ENCODE measurements at places on chromosomes 7 and 10.

DNA sequence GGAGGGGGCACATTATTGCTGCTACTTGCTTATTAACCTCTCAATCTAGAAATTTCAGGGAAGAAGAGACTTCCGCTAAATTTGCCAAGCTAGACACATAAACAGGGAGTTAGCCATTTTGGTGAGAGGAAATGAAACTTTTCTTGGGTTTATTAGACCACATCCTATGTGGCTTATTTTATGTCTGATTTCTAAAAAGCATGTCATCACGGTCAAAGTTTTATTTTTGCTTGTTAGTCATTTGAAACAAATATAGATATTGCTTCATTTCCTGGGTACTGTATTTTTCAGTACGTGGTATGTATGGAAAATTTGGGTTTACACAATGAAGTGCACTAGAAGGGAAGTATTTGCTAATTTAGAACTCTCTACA lies 144.1 kb downstream of the TCF7L2 start:
- DNase-seq: peak; percentile 32

GRCh38 chr7:81110673-81111072 lies 191.8 kb upstream of the SEMA3C start:
- no peak for DNase-seq

GRCh38 chr10:28640551-28640950 lies 36.8 kb upstream of the BAMBI start:
- DNase-seq: no peak

DNA sequence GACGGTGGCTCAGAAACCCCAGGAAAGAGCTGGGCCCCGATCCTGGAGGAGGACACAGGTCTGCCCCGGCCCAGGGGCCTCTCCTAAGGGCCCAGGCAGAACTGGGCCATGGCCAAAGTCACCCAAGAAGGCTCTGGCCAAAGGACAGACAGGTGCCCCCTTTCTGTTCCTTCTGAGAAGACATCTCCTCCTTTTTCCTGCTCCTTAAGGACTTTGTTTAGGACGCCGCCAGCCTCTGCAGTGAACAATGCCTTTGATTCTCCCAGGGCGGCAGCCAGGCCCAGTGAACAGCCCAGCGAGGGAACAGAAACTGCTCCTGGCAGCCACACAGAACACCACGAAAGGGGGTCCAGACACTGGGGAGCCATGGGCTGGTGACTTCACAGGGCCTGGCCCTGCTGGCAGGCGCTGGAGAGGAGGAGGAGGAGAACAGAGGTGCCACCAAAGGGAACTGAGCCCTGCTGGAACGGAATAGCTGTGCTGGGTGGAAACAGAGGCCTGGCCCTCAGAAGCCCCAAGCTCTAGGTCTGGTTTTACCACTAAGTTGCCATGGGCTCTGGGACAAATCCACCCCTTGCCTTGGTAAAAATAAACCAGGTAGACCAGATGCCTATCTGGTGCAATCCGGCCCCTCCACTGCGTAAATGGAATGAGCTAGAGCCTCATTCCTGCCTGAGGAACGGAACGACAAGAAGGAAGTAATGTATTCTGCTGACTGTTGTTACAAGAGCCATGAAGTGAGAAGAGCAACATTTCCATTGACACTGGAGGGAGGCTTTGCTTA lies 163.3 kb upstream of the RHEB start:
- DNase-seq: no peak

DNA sequence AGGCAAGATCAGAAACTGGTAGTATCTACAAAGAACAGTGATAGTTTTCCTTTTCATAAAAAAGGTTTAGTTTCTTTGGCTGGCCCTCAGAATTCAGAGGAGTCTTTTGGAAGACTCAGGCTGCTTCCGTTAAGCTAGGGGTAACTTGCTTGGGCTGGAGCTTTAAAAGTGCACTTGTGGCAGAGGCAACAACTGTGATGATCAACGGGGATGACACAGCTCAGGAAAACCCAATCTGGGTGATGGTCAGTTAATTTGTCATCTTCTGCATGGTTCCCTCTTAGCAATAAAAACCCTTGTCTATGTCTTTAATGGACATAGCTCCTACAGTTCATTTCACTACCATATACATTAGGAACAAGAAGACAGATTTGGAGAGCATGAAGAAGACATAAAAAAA lies 46.7 kb downstream of the SGMS1 start:
- DNase-seq: no peak

- no peak for DNase-seq
Measured at GRCh38 chr7:102075553-102076135, 211.0 kb upstream of the SH2B2 start.

GRCh38 chr7:74505471-74506324 lies 52.0 kb downstream of the GTF2IRD1 start:
- DNase-seq: no peak

DNA sequence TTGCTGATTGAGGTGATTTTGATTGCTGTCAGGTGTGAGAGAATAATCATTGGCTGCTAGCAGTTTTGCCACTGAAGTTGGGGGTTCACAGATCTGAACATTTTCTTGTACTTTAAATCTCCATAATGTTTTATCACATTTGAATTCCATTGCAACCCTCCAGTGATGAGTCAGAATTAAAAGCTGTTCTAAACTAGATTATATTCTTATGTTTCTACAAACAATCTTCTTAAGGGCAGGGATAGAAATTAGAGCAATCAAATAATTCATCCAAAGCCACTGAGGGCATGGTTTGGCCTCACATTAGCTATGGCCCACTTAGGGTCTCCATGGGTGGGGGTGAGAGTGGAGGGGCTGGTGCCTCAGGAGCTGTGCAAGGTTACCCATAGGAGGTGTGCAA lies 53.0 kb upstream of the RPA3 start:
- DNase-seq: no peak

DNA sequence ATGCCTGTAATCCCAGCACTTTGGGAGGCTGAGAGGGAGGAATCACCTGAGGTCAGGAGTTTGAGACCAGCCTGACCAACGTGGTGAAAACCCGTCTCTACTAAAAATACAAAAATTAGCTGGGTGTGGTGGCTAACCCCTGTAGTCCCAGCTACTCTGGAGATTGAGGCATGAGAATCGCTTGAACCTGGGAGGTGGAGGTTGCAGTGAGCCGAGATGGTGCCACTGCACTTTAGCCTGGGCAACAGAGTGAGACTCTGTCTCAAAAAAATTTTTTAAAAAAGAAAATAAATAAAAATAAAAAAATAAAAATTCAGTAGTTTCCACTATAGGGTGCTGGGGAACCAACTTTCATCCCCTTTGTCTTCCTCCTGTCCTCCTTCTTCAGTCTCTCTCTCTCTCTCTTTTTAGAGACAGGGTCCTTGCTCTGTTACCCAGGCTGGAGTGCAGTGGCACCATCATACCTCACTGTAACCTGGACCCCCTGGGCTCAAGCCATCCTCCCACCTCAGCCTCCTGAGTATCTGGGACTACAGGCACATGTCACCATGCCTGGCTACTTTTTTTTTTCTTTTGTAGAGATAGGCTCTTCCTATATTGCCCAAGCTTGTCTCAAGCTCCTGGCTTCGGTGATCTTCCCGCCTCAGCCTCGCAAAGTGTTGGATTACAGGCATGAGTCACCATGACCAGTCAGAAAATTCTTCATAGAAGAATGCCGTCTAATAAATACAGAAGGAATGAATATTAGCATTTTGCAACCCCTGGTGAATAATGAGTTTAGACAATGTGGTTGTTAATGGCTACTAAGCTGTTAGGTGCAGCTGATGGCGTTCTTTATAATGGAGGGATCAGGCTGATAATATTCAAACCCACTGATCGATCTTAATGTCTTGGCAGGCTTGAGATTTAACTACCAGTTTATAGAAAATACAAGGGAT lies 20.6 kb downstream of the RBM20 start:
- DNase-seq: no peak

DNA sequence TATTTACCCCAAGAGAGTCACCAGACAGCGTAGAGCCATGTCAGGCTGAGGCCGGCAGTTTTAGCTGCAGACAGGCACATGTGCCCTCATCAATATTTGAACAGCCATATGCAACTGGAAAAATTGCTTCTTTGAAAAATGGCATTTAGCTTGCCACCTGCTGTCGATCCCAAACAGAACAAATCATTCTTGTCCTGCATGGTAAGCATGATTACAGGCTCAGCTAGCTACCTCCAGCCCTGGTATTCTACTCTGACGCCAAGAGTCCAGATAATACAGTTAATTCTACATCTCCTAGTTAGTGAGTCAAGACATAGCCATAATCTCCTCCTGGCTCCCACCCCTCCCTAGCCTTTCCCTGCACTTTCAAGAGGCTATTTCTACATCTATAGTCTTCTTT lies 7.7 kb downstream of the CREB3L2 start:
- no peak for DNase-seq

GRCh38 chr10:50861370-50861769 lies 24.1 kb downstream of the A1CF start:
- no peak for DNase-seq

DNA sequence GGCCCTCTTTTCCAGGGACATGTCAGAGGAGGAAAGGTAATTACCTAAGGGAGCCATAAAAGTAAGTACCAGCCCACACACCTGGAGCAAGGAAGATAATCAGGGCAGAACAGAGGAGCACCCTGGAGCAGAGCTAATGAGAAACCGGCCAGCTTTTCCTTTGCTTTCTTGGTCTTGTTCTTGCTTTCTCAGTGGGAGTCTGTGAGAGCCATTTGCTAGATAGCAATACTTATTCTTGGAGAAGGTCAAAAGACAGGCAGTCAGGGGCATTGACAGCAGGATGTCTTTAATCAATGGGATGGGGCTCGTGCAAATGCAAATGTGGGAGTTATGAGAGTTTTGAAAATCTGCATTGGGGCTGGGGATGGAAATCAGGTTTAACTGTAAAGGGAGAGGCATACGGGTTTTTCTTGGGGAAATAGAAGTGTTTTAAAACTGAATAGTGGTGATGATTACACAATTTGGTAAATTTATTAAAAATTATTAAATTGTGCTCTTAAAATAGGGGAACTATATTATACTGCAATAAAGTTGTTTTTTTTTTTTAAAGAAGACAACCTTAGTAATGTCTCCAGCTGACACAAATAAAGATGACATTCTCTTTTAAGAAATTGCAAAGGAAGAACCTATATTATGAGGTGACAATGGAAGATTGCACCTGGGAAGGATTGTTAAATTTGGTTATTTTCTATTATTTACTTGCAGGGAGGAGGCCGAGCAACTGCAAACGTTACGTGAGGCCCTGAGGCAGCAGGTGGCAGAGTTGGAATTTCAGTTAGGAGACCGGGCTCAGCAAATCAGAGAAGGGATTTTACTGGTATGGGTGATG lies 35.6 kb upstream of the PPP1R17 start:
- DNase-seq: no peak

- no peak for DNase-seq
Measured at GRCh38 chr7:54823776-54824175, 64.8 kb upstream of the SEC61G start.

DNA sequence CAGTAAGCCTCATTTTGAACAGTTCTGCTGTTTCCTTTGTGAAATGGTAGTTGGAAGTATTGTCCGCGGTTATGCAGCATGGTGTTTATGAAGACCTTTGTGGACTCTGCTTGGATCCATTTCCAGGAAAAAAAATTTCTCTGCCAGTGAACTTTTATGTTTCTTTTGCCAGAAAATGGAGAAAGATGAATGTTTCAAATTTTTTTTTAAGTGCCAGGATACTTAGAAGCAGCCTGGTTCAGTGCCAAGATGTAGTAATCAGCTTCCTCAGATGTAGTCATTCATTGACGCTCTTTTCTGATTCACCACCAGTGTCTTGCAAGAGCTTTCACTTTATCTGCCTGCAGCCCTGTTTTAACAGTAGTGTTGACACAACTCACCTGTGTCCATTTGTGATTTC lies 258.2 kb downstream of the SDK1 start:
- no peak for DNase-seq

GRCh38 chr7:138258197-138258559 lies 181.9 kb downstream of the AKR1D1 start:
- no peak for DNase-seq

DNA sequence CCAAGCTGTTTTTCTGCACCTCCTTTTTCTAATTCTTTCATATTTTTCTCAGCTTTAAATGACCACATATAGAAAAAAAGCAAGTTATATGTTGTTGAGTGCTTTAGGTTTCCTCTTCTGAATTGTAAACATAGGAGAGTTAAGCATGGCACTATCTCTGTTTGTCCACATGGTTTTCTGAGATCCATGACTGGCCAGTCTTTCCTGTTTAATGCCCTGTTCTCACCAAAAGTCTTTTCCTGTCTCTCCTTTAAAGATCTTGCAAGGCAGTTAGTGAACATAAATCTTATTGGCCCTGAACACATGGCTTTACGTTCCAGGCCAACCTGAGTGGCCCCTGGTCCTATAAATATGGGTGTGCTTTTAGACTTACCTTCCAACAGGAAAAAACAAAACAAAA lies 19.4 kb downstream of the TRPV5 start:
- no peak for DNase-seq

DNA sequence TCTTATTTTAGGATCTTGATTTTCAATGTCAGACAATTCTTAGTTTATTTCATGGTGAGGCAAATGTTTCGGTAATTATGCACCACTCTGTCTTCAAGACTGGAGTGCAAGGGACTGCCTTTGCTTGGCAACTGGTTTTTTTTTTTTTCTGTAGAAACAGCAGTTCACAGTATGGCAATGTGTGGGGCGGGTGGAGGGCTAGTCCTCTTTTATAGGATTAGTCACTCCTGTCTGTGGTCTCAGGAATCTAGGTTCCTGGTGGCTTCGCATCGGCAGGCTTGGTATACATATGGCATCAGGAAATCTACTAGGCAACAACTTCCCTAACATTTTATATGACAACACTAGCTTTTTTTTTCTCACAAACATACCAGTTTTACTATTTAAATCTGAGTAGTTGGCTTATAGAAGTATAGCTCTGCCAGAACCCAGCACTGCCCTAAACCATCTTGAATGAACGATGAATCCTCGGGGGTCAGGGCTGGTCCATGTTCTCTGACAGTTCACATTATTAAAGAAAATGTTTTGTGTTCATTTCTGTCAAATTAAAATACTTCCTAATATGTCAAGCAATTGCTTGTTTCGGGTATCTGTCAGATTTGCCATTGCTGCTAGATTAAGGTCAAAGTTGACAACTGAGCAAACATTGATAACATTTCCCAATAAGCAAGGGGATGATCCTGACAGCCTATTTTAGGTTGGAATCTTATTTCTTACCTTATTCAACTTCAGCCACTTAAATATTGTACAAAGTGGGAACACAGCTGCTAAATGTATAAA lies 289.7 kb upstream of the VSTM2A start:
- DNase-seq: no peak

- DNase-seq: no peak
Measured at GRCh38 chr10:5360318-5360915, 4.3 kb upstream of the UCN3 start.

- DNase-seq: no peak
Measured at GRCh38 chr7:39683216-39683845, 60.0 kb downstream of the RALA start.

GRCh38 chr7:35596061-35596460 lies 98.9 kb downstream of the HERPUD2 start:
- DNase-seq: peak; percentile 38

- no peak for DNase-seq
Measured at GRCh38 chr10:52071814-52072213, 242.3 kb upstream of the DKK1 start.

- DNase-seq: peak; percentile 53
Measured at GRCh38 chr10:86734207-86734988, 22.0 kb upstream of the BMPR1A start.

All from KBM-7 (cell line).